Effector memory CD8-positive, alpha-beta T cell (primary cell): ENCODE measurements at places on chromosomes 11 and 22.

DNA sequence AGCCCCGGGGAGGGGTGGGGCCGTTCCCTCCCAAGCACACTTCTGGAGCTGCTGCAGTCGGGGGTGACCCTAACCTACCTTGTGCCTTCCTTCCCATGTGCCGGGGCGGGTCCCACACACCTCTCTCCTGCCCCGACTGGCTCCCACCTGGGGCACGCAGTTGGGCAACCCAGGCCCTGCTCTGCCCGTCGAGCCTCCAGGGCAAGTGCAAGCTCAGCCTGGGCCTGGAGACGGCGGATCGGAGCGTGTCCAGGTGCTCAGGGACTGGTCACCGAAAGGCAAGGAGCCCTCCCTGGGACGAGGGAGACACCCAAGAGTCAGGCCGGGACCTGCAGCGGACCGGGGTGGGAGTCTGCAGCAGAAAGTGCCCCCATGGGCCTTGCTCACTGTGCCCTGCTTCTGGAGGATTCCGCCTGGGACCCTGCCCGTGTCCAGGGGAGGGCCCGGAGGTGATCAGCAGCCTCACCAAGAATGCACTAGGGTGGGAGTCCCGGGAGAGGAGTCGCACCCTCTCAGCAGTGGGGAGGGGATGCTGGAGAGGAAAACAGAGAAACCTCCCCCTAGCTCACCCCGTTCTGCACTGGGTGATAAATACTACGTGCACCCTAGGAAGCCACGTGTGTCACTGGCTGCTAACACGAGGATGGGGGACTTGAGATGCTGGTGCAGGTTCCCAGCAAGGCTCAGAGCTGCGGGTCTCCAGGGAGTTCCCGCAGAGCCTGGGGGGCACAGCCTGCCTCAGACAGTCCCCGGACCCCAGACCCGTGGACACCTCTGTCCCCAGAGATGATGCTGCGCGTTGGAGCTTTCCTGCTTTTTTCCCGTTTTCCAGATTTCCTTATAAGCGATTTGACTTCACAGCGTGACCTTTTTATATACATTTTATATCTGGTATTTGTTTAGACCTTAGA lies 5.2 kb upstream of the GATD1 start:
- DNase-seq, result no peak

DNA sequence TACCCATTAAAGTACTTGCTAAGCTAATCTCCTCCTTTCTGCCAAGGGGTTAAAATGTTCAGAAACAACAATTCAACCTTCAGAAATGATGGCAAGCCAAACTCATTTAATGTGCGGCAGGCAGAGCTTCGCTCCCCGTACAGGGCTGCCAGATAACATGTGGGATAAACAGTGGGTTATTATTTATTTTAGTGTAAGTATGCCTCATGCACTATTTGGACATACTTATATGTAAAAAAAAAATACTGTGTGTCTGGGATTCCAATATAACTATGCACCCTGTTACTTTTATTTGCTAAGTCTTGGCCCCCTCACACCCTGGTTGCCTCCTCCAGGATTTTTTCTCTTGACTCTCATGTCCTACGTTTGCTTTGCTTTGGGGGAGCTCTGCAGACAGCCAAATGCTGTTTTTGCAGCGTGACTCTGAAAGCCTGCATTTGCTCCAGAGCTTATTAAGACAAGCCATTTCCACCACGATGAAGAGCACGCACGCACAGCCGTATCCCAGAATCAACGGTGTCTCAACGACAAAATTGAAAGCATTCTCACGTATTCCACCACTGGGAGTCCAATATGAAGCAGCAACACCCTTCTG lies 86.5 kb upstream of the SHANK2 start:
- DNase-seq, result no peak

- no peak for DNase-seq
These were observed 61.8 kb upstream of the POU2AF2 start for GRCh38 chr11:111183706-111184105.

GRCh38 chr11:119757378-119757777 lies 28.4 kb upstream of the NECTIN1 start:
- no peak for DNase-seq

DNA sequence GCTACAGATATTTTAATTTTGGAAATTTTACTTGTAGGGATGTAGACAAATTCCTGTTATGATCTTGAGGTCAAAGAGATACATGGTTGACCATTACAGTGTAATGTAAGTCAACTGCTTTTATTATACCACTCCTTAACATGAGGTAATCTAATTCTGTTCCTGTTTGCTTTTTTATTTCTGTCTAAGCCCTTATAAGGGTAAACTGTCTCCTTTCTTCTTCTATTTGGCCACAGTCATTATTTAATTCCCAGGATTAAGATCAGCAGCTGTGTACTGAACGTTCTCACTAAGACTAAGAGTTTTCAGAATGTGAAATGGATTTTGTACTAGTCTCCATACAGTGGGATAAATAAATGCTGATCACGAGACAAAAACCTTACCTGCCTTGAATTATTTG lies 32.8 kb downstream of the C2CD3 start:
- DNase-seq, result no peak

GRCh38 chr11:26901162-26901561 lies 92.8 kb upstream of the FIBIN start:
- no peak for DNase-seq

GRCh38 chr22:47299863-47300697 lies 537.6 kb downstream of the TBC1D22A start:
- DNase-seq, result no peak

DNA sequence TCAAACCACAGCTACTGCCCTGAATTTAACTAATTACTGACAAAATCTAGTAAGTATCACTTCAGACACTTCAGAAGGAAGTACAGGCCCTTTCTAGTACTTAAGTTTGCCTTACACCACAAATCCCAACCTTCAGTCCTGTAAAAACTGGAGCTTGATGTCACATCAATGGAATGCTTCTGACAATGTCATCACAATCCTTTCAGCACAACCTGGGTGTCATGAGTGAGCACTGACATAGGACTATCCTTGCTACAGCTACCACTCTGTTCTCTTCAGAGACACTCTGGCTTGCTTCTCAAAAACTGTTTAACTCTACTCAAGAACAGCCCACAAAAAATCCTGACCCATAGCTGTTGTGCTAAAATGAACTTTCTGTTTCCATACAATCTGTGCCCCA lies 108.2 kb downstream of the RRM1 start:
- DNase-seq, result no peak

- DNase-seq, result no peak
These were observed 549.1 kb downstream of the MN1 start for GRCh38 chr22:27252282-27253049.

- no peak for DNase-seq
These were observed 45.3 kb downstream of the LMO1 start for GRCh38 chr11:8218409-8218808.

DNA sequence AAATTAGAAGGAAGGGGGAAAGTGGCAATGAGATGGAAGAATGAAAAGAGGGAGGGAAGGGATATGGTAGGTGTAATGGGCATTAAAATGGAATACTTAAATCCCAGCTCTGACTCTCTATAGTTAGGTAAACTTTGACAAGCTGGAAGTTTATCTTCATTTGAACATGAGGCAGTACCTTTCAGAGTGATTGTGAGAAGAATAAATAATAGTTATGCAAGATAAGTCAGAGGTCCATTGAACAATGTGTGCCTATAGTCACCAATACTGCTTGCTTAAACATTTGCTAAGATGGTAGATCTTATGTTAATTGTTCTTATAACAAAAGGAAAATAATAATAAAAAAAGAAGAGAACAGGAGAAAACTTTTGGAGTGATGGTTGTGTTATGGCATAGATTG lies 545.8 kb upstream of the CCDC90B start:
- DNase-seq, result no peak

DNA sequence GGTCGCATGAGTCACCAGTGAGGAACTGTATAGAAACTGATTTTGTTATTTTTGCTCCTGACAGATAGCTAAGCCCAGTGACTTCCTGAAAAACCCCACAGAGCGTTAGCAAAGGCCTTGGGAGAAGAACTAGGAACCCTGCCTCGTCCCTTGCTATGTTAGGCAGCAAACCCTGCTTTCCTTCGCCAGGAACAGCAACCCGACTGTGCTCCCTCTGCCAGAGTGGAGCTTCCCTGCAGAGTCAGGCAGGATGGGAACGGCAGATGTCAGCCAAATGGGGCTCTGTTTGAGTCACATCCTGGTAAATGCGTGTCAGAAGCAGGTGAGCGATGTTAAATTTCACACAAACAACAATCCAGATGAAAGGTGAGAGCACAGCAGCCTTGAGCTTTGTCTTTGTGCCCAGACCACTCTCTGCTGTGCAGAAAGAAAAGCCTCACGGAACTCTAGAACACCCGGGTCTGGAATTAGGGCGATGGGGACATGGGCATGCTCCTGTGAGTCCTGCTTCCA lies 186.6 kb downstream of the ADAMTS15 start:
- DNase-seq, result no peak

DNA sequence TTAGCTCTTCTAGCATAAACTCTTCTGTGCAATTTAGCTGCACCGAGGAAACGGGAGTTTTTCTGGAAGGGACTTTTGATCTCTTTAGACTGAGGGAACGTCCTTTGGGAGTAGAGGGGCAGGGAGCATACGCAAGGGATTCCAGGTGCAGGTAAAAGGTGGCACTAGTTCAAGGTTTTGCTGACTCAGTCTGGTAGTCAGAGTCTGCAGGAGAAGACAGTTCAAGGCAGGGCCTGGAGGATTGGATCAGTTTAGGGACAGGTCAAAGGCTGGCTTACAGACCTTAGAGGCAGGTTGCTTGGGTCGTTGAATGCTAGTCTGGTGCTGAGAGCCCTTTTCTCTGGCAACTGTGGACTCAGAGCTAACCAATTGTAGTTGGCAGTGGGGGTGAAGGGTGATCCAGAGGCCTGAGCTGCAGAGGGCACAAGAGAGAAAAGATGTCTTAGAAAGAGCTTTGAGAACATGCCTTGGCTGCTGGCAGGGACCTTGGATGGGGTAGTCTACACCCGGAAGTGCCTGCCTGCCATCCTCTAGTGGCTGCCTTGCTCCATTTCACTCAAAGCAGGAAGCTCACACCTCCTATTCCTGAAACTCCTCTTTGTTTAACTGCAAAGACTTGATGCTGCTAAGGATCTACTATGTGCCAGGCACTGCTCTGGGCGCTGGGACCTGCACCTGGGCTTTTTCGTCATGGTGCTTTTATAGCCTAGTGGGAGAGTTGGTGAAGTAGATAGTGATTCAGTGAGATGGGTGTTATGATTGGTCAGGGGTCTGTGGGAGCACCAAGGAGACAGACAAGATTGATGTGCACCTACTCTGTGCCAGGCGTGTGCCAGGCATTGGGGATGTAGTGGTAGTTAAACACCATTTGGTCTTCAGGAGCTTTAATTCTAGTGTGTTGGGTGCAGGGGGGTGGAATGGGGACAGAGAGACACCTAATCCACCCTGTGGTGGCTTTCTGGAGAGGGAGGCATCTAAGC lies 17.1 kb downstream of the MIAT start:
- no peak for DNase-seq

DNA sequence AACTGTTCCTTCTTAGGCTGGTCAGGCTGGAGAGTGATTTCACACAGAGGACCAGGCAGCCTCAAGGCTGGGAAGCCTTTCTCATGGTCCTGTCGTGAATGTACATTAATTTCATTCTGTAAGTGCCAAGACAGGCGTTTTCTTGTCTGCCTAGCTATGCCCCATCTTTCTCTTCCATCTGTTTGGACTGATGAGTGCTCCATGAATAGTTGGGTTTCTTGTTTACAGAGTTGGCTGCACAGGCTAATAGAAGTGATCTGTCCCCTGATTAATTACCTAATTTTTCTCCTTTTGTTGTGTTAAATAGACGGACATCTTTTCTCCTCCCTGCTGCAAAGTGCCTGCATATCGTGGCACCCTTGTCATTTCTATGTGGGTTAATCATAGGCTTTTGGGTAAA lies 135.8 kb upstream of the NARS2 start:
- DNase-seq, result no peak
